ENCODE measurements at places on chromosomes 7 and 10.

DNA sequence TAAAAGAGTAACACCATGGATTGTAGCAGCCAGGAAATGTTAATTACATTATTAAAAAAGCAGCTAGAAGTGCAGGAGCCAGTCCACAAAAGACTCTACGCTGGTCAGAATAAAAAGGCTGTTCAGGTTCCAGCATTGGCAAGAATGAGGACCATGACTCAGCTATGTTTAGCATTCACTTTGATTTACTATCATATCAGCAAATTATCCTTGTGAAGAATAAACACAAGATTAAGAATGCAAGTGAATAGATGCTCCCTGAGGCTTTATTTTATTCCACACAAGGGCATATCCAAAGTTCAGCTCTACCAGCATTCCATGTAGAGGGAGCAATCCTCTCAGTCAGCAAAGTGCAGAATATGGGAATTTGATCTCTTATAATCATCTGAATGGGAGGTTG lies 13.6 kb downstream of the DGKB start:
- no peak for DNase-seq

DNA sequence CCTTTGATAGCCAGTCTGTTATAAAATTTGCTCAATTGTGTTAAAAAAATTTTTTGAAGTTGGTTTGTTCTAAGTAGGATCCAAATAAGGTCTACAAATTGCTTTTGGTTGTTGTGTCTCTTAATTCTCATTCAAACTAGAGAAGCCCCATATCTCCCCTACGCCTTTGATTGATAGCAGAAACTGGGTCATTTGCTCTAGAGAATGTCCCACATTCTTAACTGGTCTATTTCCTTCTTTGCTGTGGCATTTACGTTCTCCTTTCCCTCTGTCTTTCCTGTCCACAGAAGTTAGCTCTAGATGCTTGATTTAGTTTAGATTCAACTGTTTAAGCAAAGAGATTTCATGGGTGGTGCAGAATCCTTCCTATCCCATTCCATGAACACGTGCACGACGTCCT lies 174.6 kb upstream of the SVIL start:
- no peak for DNase-seq

- no peak for DNase-seq
Observed at GRCh38 chr7:41306486-41306885, 396.4 kb downstream of the INHBA start.

GRCh38 chr7:100475549-100475948 lies 3.5 kb downstream of the TSC22D4 start:
- DNase-seq: no peak

All from NCI-H1417 treated with DMSO at 0.1 percent for 48 hours (cell line).